ENCODE measurements at places on chromosomes 12 and 14.

DNA sequence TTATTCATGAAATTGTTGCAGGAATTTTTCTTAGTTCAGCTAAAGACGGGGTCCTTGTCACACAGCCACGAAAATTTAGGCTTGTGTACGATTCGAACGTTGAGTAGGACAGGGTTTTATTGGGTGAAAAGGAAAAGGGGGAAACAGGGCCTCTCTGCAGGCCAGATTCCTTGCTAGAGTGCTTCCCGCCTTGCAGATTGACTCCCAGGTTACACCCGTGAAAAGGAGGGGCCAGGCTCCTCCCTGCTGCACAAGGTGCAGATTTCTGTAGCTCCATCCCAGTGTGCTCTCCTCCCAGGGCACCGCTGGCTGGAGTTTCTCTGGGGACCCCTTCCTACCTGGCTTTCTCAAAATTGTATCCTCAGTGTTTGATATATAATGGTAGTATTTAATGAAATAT, 221.5 kb downstream of the ERC1 start:
- no peak for DNase-seq

GRCh38 chr14:77145975-77146740, 4.6 kb upstream of the ZDHHC22 start:
- DNase-seq = no peak

DNA sequence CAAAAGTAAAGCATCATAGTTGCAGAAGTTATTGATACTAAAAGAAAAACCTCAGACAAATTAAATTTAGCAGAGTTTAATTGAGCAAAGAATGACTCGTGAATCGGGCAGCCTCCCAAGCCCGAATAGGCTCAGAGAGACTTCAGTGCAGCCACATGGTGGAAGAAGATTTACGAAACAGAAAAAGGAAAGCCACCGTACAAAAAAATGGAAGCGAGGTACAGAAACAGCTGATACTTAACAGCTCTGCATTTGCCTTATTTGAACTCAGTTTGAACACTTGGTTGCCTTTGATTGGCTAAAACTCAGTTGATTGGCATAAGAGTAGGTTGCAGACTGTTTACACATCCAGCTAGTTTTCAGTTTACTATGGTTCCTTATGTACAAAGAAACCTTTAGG, 12.9 kb downstream of the TTC9 start:
- DNase-seq = no peak

- no peak for DNase-seq
Observed at GRCh38 chr14:104436741-104437701, 142.5 kb upstream of the C14orf180 start.

- no peak for DNase-seq
Observed at GRCh38 chr12:88325816-88326189, 183.7 kb downstream of the TMTC3 start.

GRCh38 chr12:93938317-93938716, 210.1 kb upstream of the PLXNC1 start:
- no peak for DNase-seq

DNA sequence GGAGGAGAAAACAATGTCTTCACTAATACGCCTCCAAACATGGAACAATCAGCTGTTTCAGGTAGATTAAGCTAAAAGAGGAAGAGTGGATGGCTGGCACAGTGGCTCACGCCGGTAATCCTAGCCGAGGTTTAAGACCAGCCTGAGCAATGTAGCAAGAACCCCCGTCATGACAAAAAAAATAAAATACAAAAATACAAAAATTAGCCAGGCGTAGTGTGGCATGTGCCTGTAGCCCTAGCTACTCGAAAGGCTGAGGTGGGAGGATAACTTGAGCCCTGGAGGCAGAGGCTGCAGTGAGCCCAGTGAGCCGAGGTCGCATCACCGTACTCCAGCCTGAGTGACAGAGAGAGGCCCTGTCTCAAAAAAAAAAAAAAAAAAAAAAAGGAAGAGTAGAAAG, 1.2 kb upstream of the MED13L start:
- no peak for DNase-seq

GRCh38 chr12:119989731-119990381, 820 bp downstream of the BICDL1 start:
- DNase-seq = peak; percentile 94
